Activated T-helper 17 cell treated with anti-CD3 and anti-CD28 coated beads, Interleukin-2, amount 50 U/mL, for 72 hours (primary cell): ENCODE measurements at places on chromosomes 16 and 17. TPM values are rescaled to one million over a fixed set of nuclear protein-coding genes. Genes with fewer than 3 reads are reported as not detected.

Gene TRPV3
- total RNA-seq, result 3.5 TPM

Gene BEAN1
- not detected for total RNA-seq

Gene SLC16A6
- total RNA-seq, result 0.64 TPM

Gene CXCL16
- total RNA-seq, result 6.7 TPM

Gene TAOK1
- total RNA-seq, result 40.0 TPM

Gene HBA1
- total RNA-seq, result not detected

Gene KIFC3
- total RNA-seq, result 0.82 TPM

Gene NKD1
- 1.3 TPM for total RNA-seq

Gene LCAT
- 19.1 TPM for total RNA-seq

Gene HOXB4
- 2.6 TPM for total RNA-seq

Gene CBX8
- 5.5 TPM for total RNA-seq

Gene TBC1D26
- total RNA-seq, result 1.5 TPM

Gene LCMT1
- 43.0 TPM for total RNA-seq

Gene PRRT2
- total RNA-seq, result 9.1 TPM

Gene KRTAP4-3
- total RNA-seq, result not detected

Gene CCDC144A
- 8.2 TPM for total RNA-seq

Gene SLC6A2
- total RNA-seq, result not detected

Gene C16orf90
- not detected for total RNA-seq

Gene SHBG
- 0.71 TPM for total RNA-seq

Gene PIPOX
- 2.0 TPM for total RNA-seq

Gene PDE6G
- total RNA-seq, result 0.89 TPM

Gene CCL7
- total RNA-seq, result not detected

Gene PRR15L
- not detected for total RNA-seq

Gene WFIKKN1
- 0.45 TPM for total RNA-seq

Gene KLHL10
- not detected for total RNA-seq

Gene ATP2A1
- total RNA-seq, result 2.2 TPM

Gene KIAA0513
- 9.6 TPM for total RNA-seq

Gene CDRT15L2
- total RNA-seq, result not detected

Gene ZP2
- total RNA-seq, result not detected

Gene KCNJ16
- not detected for total RNA-seq
